ENCODE measurements at places on chromosomes 6 and 20. TPM values are rescaled to one million over a fixed set of nuclear protein-coding genes. Genes with fewer than 3 reads are reported as not detected.

Gene NXT1
- total RNA-seq: 69.7 TPM

Gene CD83
- total RNA-seq: 2.3 TPM

Gene PRSS16
- not detected for total RNA-seq

Gene OR2J3
- not detected for total RNA-seq

Gene NOX3
- 0.24 TPM for total RNA-seq

Gene PLCB1
- 42.4 TPM for total RNA-seq

Gene TSHZ2
- total RNA-seq: not detected

Gene TFAP2A
- not detected for total RNA-seq

Gene LRRN4
- total RNA-seq: 0.20 TPM

Gene HDGFL1
- not detected for total RNA-seq

Gene SCGN
- 29.0 TPM for total RNA-seq

DNA sequence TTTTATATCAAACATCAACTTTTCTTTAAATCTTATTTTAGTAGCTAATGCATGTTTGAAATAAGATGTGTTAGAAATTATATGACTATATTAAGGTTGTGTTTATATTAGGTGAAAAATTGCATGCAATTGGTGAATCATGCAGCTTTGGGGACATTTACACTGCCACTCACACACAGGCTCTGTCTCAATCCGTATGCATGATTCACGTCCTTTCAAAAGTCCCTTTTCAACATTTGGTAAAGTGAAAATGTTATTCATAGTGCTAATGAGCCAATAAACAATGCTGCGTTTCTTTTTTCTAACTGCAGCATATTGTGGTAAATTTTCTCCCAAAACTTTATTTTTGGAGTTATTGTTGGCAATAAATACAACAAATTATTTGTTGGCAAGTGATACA lies 198.0 kb downstream of the FUT9 start:
- DNase-seq: no peak

DNA sequence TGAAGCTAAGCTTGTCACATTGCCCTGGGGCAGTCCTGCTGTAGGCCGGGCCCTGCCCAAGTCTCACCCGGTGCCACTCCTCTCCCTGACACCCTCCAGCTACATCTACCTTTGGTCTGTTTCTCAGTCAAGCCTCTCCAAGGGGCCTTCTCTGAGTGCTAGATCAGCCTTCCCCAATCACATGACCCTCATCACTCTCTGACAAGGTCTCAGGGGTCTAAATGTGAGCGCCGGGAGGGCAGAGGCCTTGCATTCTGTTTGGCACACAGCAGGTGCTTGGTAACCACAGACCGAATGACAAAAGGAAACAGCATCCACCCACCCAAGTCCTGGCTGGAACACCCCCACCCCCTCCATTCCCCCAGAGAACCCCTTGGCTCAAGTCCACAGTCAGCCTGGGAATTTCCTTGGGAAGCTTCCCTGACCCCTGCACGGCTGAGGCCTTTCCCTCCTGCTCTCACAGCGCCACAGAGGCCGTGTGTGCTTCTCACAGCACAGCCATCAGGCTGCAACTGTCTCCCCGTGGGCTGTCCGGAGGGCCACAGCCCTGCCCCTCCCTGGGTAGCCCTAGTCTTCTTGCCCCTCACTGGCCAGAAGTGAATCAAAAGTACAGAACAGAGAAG lies 32.9 kb downstream of the PKIG start:
- no peak for DNase-seq

DNA sequence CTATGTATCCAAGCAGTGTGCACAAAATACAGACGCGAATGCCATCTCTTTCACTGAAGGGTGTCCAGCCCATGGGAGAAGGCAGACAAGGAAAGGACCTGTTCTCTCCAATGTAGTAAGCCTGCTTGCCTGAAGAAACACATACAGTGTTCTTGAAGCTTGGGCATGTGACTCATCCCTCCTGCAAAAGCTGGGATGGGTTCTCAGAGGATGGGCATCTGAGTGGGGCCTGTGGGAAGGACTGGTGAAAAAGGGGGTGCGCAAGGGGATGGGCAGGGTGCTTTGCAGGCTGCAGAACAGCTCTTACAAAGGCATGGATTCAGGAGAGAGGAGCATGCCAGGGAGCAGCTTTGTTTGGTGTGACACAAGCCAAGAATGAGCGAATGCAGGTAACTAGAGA lies 128.1 kb downstream of the FYN start:
- no peak for DNase-seq

GRCh38 chr6:169167581-169168301 lies 85.9 kb downstream of the THBS2 start:
- DNase-seq: no peak

- no peak for DNase-seq
These were observed 30.0 kb upstream of the UST start for GRCh38 chr6:148716811-148717210.

GRCh38 chr20:41398408-41398807 lies 31.8 kb upstream of the EMILIN3 start:
- no peak for DNase-seq

DNA sequence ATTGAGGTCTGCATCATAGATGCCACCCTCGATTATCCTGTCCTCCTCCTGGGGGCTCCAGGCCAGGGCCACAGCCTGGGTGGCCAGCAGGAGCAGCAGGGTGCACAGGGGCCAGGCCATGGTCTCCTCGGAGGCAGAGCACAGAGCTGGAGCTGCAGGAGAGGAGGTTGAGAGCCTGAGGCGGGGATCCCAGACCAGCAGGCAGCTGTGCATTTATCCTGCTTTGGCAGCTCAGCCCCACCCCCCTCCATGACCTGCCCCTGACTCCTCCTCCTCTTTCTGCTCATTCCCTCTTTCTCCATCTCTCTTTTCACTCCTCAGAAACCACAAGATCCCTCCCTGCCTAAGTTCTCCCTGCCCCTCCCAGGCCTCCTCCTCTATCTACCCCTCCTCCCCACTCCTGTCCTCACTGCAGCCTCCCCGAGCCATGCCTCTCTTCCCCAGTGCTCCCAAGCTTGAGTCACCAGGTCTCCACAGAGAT lies at the start of gene CST2:
TSS of gene CST2 (minus strand) at position 189 of the 481 bp plus-strand sequence. CDS start at position 120, 69 bp downstream.
- DNase-seq: no peak

GRCh38 chr6:52362443-52363227 lies 684 bp downstream of the PAQR8 start:
- DNase-seq: no peak

GRCh38 chr6:31474871-31475286 lies 23.1 kb upstream of the MICB start:
- DNase-seq: no peak

- DNase-seq: no peak
These were observed 218.8 kb downstream of the ESR1 start for GRCh38 chr6:152026291-152026690.

GRCh38 chr6:126913651-126914050 lies 204.8 kb upstream of the RSPO3 start:
- no peak for DNase-seq

GRCh38 chr6:79071547-79071946 lies 6.5 kb downstream of the PHIP start:
- DNase-seq: no peak

- DNase-seq: no peak
These were observed 469.1 kb upstream of the RUNX2 start for GRCh38 chr6:44858998-44859397.

- no peak for DNase-seq
These were observed 25.7 kb upstream of the POU3F2 start for GRCh38 chr6:98808541-98809210.

GRCh38 chr6:23498013-23498412 lies 628.0 kb upstream of the NRSN1 start:
- DNase-seq: no peak

DNA sequence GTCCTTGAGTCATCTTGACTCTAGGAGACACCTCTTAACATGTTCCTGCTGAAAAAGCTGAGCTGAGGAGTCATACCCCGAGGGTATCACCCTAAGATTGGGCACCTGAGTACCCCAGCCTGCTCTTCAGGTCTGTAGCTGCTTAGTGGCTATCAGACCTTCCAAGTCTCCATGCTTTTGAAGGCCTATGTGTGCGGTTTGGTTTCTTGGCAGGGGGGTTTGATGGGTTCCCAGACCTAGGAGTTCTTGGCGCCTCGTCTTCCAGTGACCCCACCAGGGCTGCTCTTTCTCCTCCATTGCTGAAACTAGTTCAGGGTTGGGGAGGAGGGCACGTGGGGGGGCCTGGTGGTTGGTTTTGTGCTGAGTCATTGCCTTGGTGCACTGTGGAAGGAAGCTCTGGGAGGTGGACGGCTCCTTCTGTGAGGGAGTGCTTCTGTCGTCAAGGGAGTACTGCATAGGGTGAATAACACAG lies 20.1 kb downstream of the IGF2R start:
- no peak for DNase-seq

- DNase-seq: no peak
These were observed 21.5 kb downstream of the GGTLC1 start for GRCh38 chr20:23966927-23967615.

DNA sequence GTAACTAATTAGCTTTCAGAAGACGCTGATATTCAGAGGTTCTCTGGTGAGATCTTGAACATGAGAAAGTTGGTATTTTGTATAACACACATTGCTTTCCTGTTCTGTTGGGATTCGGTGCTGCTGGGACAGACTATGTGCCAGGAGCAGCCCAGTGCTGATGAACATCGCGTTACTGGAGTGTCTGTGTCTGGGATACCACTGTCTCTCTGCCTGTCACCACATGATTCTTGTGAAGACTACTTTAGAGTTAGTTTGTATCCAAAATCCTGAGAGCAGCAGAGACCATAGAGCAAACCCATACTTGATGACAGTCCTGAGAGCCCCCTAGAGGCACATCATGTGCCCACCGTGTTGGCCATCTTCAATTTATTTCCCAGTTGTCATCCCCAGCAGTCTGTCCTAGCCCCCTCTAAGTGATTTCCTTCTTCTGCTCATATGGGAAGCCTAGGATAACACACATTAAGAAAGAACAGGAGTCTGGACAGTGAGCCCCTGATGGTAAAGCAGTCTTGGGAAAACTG lies 41.8 kb upstream of the TINAG start:
- no peak for DNase-seq

DNA sequence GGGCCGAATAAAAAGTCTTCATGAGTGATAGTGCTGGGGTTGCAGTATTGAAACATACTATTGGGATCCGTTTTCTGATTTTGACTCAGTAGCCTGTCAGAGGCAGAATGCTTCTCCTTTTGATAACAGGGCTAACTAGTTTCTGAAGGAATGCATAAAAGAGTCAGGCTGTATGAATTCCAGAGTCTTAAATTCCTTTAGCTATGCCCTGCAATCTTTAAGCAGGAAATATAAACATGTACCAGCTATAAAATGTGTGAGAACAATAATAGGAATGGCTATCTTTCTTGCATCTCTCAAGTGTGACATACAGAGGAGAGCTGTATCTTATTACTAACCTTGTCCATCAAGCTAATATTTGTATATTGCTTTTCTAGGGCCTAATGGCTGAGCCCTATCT lies 917.1 kb downstream of the KIF16B start:
- DNase-seq: no peak

GRCh38 chr6:40274058-40274457 lies 313.1 kb downstream of the LRFN2 start:
- DNase-seq: no peak

DNA sequence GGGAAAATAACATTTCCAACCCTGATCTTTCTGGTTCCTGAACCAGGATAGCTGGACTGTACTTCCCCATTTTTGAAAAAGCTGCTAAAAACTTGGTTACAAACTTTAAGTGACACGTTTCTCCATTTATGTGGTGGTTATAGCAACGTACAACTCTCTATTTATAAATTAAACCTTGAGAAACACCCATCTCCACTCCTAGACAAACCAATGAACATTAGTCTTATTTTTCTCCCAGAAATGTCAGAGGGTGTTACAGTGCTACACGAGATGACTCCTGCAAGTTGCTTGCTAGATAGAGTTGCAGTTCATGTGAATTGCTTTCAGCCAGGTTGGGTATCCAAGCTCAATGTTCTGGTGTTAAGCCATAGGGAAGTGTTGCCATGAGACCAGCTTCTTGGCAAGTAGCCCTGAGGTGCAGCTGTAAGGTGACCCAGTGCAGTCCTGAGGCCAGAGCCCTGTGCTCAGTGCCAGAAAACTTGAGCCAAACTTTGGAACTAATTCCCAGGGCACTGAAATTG lies 51.3 kb upstream of the REV3L start:
- no peak for DNase-seq

- DNase-seq: no peak
These were observed 25.1 kb downstream of the PLCG1 start for GRCh38 chr20:41162396-41162795.

Measured in HepG2 (cell line).